ENCODE measurements at places on chromosomes 1 and 21. TPM values are rescaled to one million over a fixed set of nuclear protein-coding genes. Genes with fewer than 3 reads are reported as not detected.

DNA sequence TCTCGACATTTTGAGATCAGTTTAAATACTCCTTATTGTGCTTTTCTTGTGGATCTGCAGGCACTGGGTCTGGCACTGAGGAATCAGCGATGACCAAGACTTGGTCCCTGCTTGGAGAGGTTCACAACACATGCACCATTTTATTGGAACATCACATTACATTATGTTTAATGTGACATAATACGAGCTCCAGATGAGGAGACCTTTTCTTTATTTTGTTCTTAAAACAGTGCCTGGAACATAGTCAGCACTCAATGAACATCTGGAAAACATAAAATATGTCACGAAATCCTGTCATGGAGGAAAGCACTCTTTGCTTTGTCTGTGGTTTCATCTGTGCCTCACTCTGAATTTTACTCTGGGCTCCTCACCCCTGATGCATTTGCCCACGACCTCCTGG lies 110.7 kb downstream of the ST6GALNAC3 start:
- H3K4me1 ChIP-seq: no peaks in the 10 kb centered on the region
- no peaks in the 10 kb centered on the region for H3K36me3 ChIP-seq
- H3K27me3 ChIP-seq: no peaks in the 10 kb centered on the region
- no peak overlapping the region for H3K4me3 ChIP-seq
- no peak for DNase-seq

DNA sequence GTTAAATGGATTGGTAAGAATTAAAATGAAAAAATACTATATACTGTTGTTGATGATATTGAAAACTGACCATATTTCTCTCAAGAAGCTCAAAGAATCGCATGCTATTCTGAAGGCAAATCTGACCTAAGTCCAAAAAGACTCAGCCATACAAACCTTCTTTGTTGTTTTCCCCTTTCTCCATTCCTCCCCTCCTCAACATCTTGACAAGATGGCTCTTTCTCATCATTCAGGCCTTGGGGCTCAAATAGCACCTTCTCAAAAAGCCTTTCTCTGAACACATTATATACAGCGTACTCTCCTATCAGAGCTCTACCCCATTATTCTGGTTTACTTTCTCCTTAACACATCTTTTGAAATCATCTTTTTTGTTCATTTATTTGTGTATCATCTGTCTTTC lies 17.2 kb downstream of the COLGALT2 start:
- no peak for DNase-seq
- peaks cover 29% of the 10 kb centered on the region for H3K4me1 ChIP-seq
- H3K36me3 ChIP-seq: no peaks in the 10 kb centered on the region

GRCh38 chr1:171844381-171844780 lies 3.1 kb downstream of the DNM3 start:
- H3K27ac ChIP-seq: no peak overlapping the region
- H3K36me3 ChIP-seq: no peaks in the 10 kb centered on the region
- H3K27me3 ChIP-seq: peaks cover 16% of the 10 kb centered on the region
- no peak overlapping the region for H3K4me3 ChIP-seq
- DNase-seq: no peak

- H3K4me1 ChIP-seq: peaks cover 3% of the 10 kb centered on the region
- H3K27ac ChIP-seq: no peak overlapping the region
- H3K4me3 ChIP-seq: no peak overlapping the region
- H3K36me3 ChIP-seq: peaks cover 3% of the 10 kb centered on the region
- no peak for DNase-seq
- H3K27me3 ChIP-seq: no peaks in the 10 kb centered on the region
Measured at GRCh38 chr1:23111600-23112535, 56.8 kb downstream of the LUZP1 start.

DNA sequence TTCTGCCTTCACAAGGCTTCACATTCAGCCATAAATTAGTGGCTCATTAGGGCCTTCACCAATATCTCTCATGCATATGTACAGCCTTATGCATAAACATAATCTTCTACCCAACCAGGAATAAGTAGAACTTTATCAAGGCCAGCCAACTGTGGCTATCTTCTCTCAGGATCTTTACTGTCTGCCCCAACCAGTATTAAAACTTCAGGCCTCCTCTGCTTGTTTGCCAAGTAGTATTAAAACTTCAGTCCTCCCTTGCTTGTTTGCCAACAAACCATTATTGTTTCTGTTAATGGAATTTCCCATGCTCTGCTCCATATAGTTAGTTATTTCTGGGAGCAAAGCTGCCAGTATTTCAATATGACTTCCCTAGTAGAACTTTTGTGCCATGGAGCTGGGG lies 80.1 kb downstream of the SLC5A9 start:
- no peak for DNase-seq
- no peak overlapping the region for H3K4me3 ChIP-seq
- no peaks in the 10 kb centered on the region for H3K27me3 ChIP-seq
- H3K36me3 ChIP-seq: peaks cover 3% of the 10 kb centered on the region
- H3K4me1 ChIP-seq: no peaks in the 10 kb centered on the region

DNA sequence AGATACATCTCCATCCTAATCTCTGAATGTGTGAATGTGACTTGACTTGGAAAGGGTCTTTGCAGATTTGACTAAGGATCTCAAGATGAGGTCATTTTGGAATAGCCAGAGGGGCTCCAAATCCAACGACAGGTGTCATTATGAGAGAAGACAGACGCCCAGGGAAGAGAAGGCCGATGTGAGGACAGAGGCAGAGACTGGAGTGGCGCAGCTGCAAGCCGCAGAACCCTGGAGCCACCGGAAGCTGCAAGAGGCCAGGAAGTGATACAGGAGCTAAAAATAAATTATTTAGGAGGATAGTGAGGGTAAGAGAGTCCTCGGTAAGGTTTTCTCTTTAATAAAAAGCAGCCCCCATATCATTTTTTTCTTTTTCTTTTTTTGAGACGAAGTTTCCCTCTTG lies 9.7 kb upstream of the AADACL4 start:
- H3K4me1 ChIP-seq: peaks cover 4% of the 10 kb centered on the region
- no peak overlapping the region for H3K27ac ChIP-seq
- no peak overlapping the region for H3K4me3 ChIP-seq
- H3K36me3 ChIP-seq: no peaks in the 10 kb centered on the region
- DNase-seq: no peak

DNA sequence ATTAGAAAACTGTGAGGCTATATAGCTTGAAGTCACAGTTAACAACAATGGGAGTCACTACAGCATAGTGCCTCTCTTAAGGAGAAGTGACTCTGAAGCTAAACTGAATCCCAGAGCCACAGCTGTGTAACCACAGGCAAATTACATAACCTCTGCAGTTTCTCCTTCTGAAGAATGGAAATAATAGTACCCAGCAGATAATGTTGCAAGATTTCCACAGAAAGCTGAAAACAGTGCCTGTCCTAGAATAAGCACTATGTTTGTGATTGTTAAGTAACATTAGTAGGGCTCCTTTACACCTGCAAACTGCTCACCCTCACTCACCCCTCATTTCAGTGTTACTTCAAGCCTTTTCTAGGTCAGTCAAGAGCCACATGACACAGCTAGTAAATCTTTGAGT lies 886.7 kb downstream of the PLA2G4A start:
- H3K36me3 ChIP-seq: no peaks in the 10 kb centered on the region
- no peak for DNase-seq
- H3K27me3 ChIP-seq: no peaks in the 10 kb centered on the region
- H3K27ac ChIP-seq: no peak overlapping the region
- H3K4me3 ChIP-seq: no peak overlapping the region

- no peak overlapping the region for H3K27ac ChIP-seq
- H3K27me3 ChIP-seq: peaks cover 15% of the 10 kb centered on the region
- H3K4me1 ChIP-seq: peaks cover 2% of the 10 kb centered on the region
- DNase-seq: peak; percentile 74
- no peaks in the 10 kb centered on the region for H3K36me3 ChIP-seq
- no peak overlapping the region for H3K4me3 ChIP-seq
Measured at GRCh38 chr1:112369392-112370285, 26.4 kb upstream of the CTTNBP2NL start.

DNA sequence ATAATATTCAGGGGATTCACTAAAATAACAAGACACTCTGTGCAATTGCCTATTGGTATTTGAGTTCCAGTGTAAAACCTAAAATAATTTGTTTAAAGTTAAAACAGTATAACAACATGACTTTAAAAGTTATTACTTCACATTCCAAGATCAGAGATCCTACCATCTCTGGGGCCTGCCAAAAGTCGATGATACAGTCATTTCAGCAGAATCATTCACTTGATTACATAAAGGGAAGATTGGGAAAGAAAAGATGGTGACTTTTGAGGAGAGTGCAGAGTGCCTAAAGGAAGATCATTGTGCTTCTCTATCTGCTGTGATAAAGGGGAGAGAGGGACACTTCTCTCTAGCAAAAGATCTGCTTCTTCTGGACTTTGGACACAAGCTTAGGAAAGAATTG lies 784.4 kb upstream of the ADGRL4 start:
- H3K4me1 ChIP-seq: no peaks in the 10 kb centered on the region
- H3K36me3 ChIP-seq: no peaks in the 10 kb centered on the region
- DNase-seq: no peak
- H3K27ac ChIP-seq: no peak overlapping the region
- H3K27me3 ChIP-seq: no peaks in the 10 kb centered on the region

DNA sequence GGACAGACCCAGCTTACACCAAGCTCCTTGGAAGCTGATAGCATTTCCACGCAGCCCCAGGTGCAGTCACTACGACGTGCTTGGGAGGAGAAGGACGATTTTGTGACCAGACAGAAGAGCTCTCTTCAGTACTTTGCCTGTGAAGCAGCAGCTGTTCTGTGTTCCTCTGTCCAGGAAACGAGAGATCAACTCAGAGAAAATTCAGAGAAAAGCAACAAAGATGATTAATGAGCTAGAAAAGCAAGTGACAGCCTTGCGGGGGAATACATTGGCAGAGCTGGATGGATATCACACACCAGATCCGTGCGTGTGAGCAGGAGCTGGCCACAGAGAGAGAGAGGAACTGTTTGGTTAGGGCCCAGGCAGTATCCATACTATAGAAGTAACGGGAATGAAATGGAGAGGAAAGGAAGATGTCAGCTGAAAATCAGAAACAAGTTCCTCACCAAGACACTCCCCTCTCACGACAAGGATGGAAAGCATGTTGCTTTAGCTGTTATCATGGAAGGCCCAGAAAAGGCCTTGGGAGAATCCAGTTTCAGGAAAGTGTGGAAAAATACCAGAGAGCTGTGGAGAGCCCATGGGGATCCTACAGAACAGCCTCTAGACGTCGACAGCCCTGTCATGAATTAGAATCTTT lies 106.2 kb downstream of the TOMM20 start:
- no peaks in the 10 kb centered on the region for H3K36me3 ChIP-seq
- H3K27ac ChIP-seq: peak overlapping the region; percentile 91
- H3K27me3 ChIP-seq: no peaks in the 10 kb centered on the region
- no peak overlapping the region for H3K4me3 ChIP-seq
- peak; percentile 62 for DNase-seq
- H3K4me1 ChIP-seq: peaks cover 48% of the 10 kb centered on the region

GRCh38 chr1:96721053-96721415 lies 550 bp upstream of the PTBP2 start:
- no peak for DNase-seq
- peak overlapping the region; percentile 85 for H3K27ac ChIP-seq
- H3K36me3 ChIP-seq: peaks cover 11% of the 10 kb centered on the region
- H3K4me3 ChIP-seq: peak overlapping the region; percentile 98

DNA sequence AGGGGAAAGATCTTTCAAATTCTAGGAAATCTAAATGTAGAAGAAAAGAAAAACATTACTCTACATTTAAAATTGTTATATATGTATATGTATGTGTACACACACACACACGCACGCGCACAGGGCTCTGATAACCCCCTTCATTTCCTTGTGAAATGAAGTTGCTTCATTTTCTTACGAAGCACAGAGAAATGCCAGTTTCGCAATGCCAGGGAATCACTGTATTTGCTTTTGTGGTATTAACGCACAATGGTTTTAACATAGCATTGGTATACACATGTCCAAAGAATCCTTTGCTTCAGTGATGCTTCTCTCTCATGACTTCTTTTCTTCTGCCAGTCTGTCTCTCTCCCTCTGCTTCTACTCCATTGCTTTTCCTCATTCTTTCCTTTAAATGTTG lies 8.4 kb upstream of the DDAH1 start:
- H3K27me3 ChIP-seq: no peaks in the 10 kb centered on the region
- H3K27ac ChIP-seq: no peak overlapping the region
- DNase-seq: no peak
- H3K4me3 ChIP-seq: no peak overlapping the region
- H3K36me3 ChIP-seq: no peaks in the 10 kb centered on the region

GRCh38 chr1:73778471-73778870 lies 419.5 kb downstream of the LRRIQ3 start:
- H3K27me3 ChIP-seq: no peaks in the 10 kb centered on the region
- no peak overlapping the region for H3K4me3 ChIP-seq
- no peaks in the 10 kb centered on the region for H3K4me1 ChIP-seq
- no peaks in the 10 kb centered on the region for H3K36me3 ChIP-seq

DNA sequence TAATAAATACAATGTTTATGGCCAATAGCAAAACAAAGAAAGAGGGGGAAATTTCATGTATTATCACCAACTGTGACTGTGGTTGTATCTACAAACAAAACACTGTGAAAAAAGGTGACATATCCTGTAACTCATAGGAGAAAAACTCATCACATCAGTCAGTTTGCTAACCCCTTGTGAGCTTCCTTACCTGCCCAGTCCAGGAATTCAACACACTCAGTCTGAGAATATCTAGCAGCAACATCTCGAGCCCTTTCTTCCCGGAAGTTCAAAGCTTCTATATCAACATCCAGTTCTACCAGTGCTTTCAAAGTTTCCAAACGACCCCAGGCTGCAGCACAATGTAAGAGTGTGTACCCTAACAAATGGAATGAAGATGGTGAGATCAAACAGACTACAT lies 11.5 kb downstream of the TEX50 start:
- H3K27ac ChIP-seq: no peak overlapping the region
- no peaks in the 10 kb centered on the region for H3K36me3 ChIP-seq
- no peaks in the 10 kb centered on the region for H3K4me1 ChIP-seq
- no peaks in the 10 kb centered on the region for H3K27me3 ChIP-seq
- H3K4me3 ChIP-seq: no peak overlapping the region

- no peak overlapping the region for H3K4me3 ChIP-seq
- H3K36me3 ChIP-seq: no peaks in the 10 kb centered on the region
- H3K4me1 ChIP-seq: peaks cover 9% of the 10 kb centered on the region
- no peak overlapping the region for H3K27ac ChIP-seq
- no peaks in the 10 kb centered on the region for H3K27me3 ChIP-seq
Measured at GRCh38 chr21:29638761-29639327, 301.0 kb downstream of the GRIK1 start.

GRCh38 chr1:149906570-149907075 lies 7.3 kb downstream of the BOLA1 start:
- no peak for DNase-seq
- no peak overlapping the region for H3K4me3 ChIP-seq
- peaks cover 12% of the 10 kb centered on the region for H3K36me3 ChIP-seq
- no peaks in the 10 kb centered on the region for H3K27me3 ChIP-seq
- no peaks in the 10 kb centered on the region for H3K4me1 ChIP-seq

Gene ANGPTL7
- polyA plus RNA-seq: 0.79 TPM

Gene TTC22
- polyA plus RNA-seq: 1.7 TPM

Gene KCNJ15
- polyA plus RNA-seq: 0.39 TPM

Gene SPEN
- 42.3 TPM for polyA plus RNA-seq

Gene ZBTB8B
- polyA plus RNA-seq: 0.08 TPM

Gene CFAP107
- 0.65 TPM for polyA plus RNA-seq

Gene BLACAT1
- not detected for polyA plus RNA-seq

Gene C4BPB
- 0.15 TPM for polyA plus RNA-seq

Gene FAM177B
- 0.57 TPM for polyA plus RNA-seq

Gene ZFYVE9
- polyA plus RNA-seq: 17.0 TPM

Gene TRIM46
- 0.53 TPM for polyA plus RNA-seq

Gene AADACL4
- 0.12 TPM for polyA plus RNA-seq

Measured in muscle of leg (tissue), 16 donors.